ENCODE measurements at places on chromosomes 4 and X. TPM values are rescaled to one million over a fixed set of nuclear protein-coding genes. Genes with fewer than 3 reads are reported as not detected.

GRCh38 chr4:43048570-43048969 is 156.1 kb downstream of the GRXCR1 start:
- no peak for DNase-seq

DNA sequence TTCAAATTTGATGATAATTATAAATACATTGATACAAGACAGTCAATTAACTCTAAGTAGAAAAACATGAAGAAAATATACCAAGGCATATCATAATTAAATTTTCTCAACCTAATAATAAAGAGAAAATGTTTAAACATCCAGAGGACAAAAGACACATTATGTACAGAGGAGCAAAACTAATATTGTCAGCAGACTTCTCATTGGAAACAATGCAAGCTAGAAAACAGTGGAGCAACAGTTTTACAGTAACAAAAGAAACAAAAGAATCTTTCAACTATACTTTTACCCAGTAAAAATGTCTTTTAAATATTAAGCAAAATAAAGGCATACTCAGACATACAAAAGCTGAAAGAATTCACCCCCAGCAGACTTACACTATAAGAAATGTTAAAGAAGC is 238.0 kb downstream of the TMA16 start:
- no peak for DNase-seq

DNA sequence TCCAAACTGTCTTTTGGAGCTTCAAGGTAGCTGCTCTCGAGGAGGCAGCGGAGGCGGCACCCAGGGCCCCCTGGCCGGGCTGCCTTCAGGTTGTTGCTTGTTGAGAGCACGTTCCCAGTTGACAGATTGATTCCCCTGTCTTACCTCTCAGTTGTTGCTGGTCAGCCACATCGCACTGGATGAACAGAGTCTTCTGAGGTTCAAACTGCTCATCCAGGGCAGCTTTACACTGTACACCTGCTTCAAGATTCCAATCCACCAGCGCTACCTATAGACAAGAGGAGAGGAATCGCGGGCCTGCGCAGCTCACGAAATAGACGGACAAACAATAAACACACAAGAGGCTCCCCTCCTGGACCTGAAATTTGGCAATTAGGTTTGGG is 497 bp downstream of the HPGD start:
- no peak for DNase-seq

DNA sequence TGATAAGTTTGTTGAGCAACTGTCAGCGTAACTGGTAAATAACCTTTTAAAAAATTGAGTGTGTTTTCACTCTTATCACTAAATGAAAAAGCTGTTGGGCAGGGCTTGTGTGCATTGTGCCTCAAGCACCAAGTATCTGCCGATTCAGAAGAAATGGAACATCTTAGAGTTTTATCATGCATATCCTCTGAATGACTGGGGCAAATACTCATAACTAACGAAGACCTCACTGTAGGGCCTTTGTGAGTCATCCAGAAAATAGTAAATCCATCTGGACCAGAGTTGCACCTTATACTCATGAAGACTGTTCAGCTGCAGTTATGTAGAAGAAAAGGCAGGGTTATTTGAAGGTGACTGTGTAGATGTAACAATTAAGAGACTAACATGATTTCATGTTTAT is 222.1 kb downstream of the CAMK2D start:
- no peak for DNase-seq

Gene PASD1
- not detected for total RNA-seq

Gene FOXR2
- total RNA-seq: not detected
